ENCODE measurements at places on chromosomes 11 and 22. TPM values are rescaled to one million over a fixed set of nuclear protein-coding genes. Genes with fewer than 3 reads are reported as not detected.

DNA sequence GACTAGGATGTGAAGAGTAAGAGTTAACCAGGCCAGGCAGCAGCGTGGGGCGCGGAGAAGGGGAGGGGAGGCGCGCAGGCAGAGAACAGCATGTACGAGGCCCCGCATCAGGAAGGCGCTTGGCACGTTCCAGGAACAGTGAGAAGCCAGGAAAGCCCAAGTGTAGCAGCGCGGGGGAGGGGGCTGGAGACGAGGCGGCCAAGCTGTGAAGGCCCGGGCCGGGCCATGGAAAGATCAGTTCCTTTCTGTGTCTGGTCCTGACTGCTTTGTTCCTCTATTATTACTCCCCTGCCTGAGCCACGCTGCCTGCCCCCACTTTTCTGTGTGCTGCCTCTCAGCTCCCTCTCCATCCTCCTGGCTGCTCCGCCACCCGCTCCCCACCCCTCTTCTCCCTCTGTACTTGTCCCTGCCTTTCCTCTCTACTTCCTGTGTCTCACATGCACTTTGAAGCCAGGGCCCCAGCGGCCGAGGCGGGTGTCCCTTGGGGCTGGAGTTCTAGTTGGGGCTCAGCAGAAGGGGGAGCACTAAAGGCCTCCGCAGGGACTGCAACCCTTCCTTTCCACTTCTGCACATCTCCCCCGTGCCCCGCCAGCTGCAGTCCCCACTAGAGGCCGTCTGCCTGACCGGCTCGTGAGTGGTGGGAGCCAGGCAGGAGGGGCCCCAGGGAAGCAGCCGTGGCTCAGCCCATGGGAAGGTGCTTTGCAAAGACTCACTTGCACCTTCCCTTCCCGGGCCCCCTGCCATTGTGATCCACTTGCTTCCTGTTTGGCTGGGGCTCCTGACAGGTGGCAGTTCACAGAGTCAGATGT is 63.7 kb downstream of the PRDM11 start:
- H3K36me3 ChIP-seq, result no peaks in the 10 kb centered on the region
- no peaks in the 10 kb centered on the region for H3K4me1 ChIP-seq

GRCh38 chr11:95790933-95791708 is 823 bp downstream of the CEP57 start:
- no peaks in the 10 kb centered on the region for H3K27me3 ChIP-seq
- H3K36me3 ChIP-seq, result peaks cover 8% of the 10 kb centered on the region
- H3K27ac ChIP-seq, result peak overlapping the region; percentile 77
- peak; percentile 28 for DNase-seq

DNA sequence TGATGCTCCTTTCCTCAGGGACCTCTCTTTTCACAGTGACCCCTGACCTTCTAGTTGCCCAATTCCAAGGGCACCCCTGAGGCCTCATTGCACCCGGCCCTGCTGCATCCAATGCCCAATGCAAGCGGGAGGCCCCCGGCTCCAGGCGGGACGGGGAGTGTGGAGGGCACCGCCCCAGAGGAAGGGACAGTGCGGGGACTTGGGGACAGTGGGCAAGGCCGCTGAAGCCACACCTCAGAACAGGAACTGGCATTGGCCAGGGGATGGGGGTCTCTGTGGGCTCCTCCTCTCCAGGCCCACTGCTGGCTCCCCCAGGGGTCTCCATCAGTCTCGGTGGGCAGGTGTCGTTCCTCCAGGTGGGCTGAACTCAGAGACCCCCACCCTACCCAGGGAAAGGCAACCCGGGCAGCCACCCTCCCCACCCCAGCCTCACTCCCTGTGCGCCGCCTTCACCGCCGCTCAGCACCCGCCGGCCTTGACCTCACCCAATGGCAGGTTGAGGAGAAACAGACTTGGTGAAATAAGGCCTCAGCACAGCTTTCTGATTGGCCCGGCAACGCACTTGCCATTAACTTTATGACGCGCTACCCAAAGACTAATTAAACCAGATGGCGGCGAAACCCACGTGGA is 1312.0 kb downstream of the BRD1 start:
- no peak overlapping the region for H3K27ac ChIP-seq
- DNase-seq, result no peak
- no peaks in the 10 kb centered on the region for H3K4me1 ChIP-seq
- H3K36me3 ChIP-seq, result no peaks in the 10 kb centered on the region
- no peak overlapping the region for H3K4me3 ChIP-seq

- peaks cover 8% of the 10 kb centered on the region for H3K4me1 ChIP-seq
- no peak overlapping the region for H3K4me3 ChIP-seq
- H3K27me3 ChIP-seq, result no peaks in the 10 kb centered on the region
- DNase-seq, result no peak
- no peak overlapping the region for H3K27ac ChIP-seq
- H3K36me3 ChIP-seq, result no peaks in the 10 kb centered on the region
Measured at GRCh38 chr11:69239641-69240040, 54.3 kb upstream of the MYEOV start.

- H3K4me1 ChIP-seq, result no peaks in the 10 kb centered on the region
- H3K36me3 ChIP-seq, result no peaks in the 10 kb centered on the region
- H3K27me3 ChIP-seq, result peaks cover 4% of the 10 kb centered on the region
- H3K27ac ChIP-seq, result no peak overlapping the region
- no peak for DNase-seq
Measured at GRCh38 chr11:75583718-75584658, 21.9 kb downstream of the SERPINH1 start.

GRCh38 chr11:65479184-65480145 is 19.4 kb upstream of the MALAT1 start:
- no peak for DNase-seq
- no peaks in the 10 kb centered on the region for H3K36me3 ChIP-seq
- H3K4me1 ChIP-seq, result peaks cover 78% of the 10 kb centered on the region

LRFN4 gene
- 55.4 TPM for total RNA-seq

- DNase-seq, result no peak
- H3K27ac ChIP-seq, result no peak overlapping the region
- H3K36me3 ChIP-seq, result no peaks in the 10 kb centered on the region
- H3K4me3 ChIP-seq, result no peak overlapping the region
Measured at GRCh38 chr11:75303544-75304224, 47.8 kb downstream of the ARRB1 start.

DBX1 gene
- total RNA-seq, result not detected
